ENCODE measurements at places on chromosomes 4 and X. TPM values are rescaled to one million over a fixed set of nuclear protein-coding genes. Genes with fewer than 3 reads are reported as not detected.

SLC49A3 gene
- polyA plus RNA-seq, result 12.5 TPM

GAR1 gene
- 40.8 TPM for polyA plus RNA-seq

PDE6B gene
- 12.1 TPM for polyA plus RNA-seq

SMR3B gene
- not detected for polyA plus RNA-seq

BEND2 gene
- 0.11 TPM for polyA plus RNA-seq

DNAJB14 gene
- polyA plus RNA-seq, result 26.6 TPM

AFP gene
- 20.1 TPM for polyA plus RNA-seq

CXCL9 gene
- 0.19 TPM for polyA plus RNA-seq

CT83 gene
- not detected for polyA plus RNA-seq

BMP2K gene
- polyA plus RNA-seq, result 18.5 TPM

GPR50 gene
- not detected for polyA plus RNA-seq

PLAC1 gene
- 2.7 TPM for polyA plus RNA-seq

Measured in muscle of back (tissue), 13 donors.